Central memory CD4-positive, alpha-beta T cell (primary cell): ENCODE measurements at places on chromosomes 4 and X.
A peak's percentile ranks its signal among the peaks of the same experiment; 100 is the strongest.

GRCh38 chrX:25012793-25013631 is 2.8 kb downstream of the ARX start:
- DNase-seq = no peak

DNA sequence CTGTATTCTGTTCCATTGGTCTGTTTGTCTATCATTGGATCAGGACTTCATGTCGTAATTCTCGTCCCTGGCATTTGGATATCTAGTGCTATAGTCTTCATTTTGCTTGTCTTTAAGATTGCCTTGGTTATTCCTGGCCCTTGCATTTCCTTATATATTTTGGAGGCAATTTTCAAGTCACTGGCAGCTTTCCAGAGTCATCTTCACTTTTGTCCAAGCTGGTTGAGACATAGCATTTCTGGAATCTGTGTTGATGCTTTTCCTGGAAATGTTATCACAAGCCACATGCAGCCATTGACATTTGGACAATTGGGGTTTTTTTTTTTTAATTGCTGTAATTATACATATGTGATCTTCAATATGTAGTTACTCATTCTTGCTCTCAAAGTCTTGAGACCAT is 45.2 kb upstream of the HGFAC start:
- DNase-seq = no peak

DNA sequence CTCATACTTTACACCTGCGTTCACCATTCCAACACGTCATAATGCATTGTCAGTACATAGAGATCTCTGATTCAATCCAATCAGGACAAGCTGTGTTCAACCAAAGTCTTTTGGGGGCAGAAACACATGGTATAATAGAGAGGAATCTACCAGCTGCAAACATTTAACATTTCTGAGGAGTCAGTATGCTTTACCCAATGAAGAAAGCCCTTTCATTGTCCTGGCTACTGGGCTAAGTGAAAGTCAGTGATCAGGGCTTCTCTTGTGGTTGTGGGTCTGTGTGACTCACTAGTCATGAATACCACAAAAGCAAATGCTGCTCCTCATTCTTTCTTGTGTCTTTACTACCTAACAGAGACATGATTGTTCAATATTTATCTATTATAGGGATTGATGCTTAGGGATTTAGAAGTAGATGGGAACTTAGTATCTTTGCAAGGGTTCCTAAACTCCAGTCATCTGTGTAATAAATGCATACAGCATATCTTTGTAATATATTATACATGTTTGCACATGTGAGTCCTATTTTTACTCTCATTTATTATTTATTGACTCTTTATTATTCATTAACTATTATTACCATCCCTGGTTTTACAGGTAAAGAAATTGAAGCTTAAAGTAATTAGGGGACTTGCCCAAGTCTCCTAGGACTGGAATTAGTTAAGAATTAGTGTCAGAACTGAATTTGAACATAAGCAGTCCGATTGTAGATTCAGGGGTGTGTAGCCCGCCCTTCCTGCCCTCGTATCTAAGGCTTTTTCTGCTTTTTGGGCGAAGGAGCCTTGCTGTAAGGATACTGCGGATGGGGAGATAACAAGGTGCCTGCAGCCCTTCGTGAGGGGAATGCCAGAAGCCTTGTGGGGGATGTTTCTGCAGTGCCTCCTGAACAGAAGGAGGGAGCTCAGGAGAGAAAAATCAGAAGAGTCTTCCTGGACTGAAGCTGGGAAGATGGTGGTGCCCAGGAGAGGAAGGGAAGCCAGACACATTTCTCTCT is 353.1 kb upstream of the BOD1L1 start:
- no peak for DNase-seq

GRCh38 chrX:11913001-11913400 is 155.0 kb downstream of the MSL3 start:
- no peak for DNase-seq

DNA sequence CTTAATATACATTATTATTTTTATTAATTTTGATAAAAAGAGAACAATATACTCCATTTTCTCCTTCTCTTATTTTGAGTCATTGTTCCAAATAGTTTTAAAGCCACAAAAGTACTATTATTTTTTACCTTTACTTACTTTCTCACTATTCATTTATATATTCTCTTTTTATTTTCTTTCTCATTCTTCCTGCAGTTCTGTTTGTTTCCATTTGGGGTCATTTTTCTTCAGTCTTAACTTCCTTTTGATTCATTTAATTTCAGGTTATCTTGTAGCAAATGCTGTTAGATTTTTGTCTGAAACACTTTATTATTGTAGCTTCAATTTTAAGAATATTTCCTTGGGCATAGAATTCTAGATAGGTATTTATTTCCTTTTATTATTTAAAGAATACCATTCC is 438.6 kb upstream of the EPHA5 start:
- DNase-seq = no peak

DNA sequence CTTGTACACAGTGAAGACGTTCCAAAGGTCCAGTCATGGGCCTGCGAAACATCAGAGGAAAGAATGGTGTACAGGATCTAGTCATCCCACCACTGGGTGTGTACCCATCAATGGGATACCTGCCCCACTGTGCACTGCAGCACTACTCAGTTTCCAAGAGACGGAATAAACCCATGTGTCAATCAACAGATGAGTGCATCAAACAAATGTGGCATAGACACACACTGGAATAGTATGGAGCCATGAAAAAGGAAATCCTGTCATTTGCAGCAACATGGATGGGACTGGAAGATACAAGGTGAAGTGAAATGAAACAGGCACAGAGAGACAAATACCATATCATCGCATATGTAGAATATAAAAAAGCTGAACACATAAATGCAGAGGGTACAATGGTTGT is 48.0 kb downstream of the DHRSX start:
- no peak for DNase-seq

- no peak for DNase-seq
These were observed at the start of gene PARM1 for GRCh38 chr4:74932832-74933561. Gene PARM1, plus strand, starts transcription at chr4:74933116. Its CDS starts 212 bp downstream, at chr4:74933328.

- DNase-seq = no peak
These were observed 248.3 kb upstream of the MAD2L1 start for GRCh38 chr4:120314969-120315368.

DNA sequence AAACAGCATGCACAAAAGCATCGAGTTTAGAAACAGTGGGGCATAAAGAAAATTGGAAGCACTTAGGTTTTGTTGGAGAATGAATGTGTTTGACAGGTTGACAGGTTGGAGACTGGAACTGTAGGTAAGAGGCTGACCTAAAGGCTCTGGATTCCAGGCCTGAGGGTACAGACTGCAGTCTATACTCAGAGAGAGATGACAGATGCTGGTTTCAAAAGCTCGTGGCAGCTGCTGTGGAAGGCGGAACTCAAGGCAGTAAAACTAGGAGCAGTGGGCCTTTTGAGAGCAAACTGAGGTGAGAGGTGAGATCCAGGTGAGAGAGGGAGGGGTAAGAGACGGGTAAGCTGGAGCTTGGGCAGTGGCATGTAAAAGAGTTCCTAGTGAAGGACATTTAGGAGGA is 415.2 kb downstream of the TRIML1 start:
- no peak for DNase-seq

DNA sequence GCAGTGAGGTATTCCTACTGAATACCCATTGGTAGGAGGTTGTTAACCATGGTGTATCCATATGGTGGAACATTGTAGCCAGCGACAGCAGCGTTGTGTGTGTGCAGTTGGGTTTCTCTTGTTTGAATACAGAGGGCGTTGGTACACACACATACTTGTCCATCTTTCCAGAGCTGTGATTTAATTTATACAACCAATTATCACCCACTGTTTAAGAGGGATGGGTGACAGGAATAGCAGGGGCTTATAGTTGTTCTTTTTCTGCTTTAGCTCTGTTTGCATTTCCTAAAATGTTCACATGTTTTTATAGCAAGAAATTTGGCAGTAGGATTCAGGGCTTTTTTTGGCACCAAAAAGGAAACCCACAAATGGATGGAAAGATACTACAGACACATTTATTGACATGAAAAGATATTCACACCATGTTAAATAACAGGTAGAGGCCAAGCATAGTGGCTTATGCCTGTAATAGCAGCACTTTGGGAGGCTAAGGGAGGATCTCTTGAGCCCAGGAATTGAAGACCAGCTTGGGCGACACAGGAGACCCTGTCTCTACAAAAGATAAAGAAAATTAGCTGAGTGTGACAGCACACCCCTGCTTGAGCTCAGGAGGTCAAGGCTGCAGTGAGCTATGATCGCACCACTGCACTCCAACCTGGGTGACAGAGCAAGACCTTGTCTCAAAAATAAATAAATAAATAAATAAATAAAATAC is 60.6 kb downstream of the TNIP2 start:
- DNase-seq = no peak

- DNase-seq = no peak
These were observed 32.4 kb upstream of the CT47C1 start for GRCh38 chrX:119040432-119040831.

- DNase-seq = no peak
These were observed 212.3 kb upstream of the BCOR start for GRCh38 chrX:40310016-40310415.

- DNase-seq = no peak
These were observed 25.1 kb downstream of the DDX60 start for GRCh38 chr4:168293386-168293975.

GRCh38 chr4:18039113-18039512 is 17.6 kb upstream of the LCORL start:
- DNase-seq = no peak

DNA sequence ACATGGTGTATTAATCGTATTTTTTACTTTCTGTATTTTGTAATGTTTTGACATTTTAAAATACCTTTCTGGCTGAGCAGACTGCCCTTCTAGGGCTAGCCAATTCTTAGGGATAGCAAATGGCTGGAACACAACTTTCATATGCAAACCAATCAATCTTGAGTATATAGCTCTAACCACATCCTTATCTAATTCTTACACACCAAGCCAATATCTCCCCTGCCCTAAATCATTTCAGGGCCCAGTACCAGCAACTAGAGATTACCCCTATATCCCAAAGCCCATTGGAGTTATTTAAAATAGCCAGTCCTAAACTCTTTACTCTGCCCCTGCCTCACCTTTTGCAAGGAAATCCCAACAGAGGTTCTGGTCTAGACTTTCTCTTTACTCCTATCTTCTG is 58.3 kb downstream of the INTS12 start:
- no peak for DNase-seq

DNA sequence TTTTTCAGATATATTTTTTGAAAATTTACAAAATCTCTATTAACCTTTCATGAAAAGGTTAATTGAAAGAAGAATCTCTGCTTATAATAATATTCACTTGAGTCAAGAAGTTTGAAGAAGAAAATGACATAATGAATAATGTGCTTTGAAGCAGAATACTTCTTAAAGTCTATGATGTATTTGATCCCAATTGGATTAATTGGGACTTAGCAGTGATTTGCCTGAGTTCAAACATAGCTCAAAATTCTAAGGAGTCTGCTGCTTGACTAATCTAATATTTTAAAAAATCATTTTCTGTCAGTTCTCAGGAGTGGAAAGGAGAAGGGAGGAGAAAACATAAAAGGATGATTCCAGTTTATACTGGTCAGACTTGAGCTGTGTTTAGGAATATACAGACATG is 1150.4 kb upstream of the INTU start:
- DNase-seq = no peak

DNA sequence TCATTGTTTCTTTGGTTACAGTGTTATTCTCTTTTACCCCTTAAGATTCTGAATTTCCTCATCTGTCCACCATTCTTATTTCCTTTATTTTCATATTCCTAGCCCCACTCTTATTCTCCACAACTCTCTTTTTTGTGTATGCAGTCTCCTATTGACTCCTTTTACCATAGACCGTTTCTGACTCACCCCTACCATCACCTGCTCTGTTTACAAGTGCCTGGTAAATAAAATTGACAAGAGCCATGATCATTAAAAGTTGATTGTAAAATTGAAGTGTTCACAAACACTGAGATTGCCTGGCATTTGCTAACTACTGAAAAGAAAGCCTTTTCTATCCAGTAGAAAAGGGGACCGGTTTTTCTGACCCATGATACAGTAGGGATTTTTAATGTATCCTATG is 54.4 kb downstream of the MRPL1 start:
- DNase-seq = no peak

DNA sequence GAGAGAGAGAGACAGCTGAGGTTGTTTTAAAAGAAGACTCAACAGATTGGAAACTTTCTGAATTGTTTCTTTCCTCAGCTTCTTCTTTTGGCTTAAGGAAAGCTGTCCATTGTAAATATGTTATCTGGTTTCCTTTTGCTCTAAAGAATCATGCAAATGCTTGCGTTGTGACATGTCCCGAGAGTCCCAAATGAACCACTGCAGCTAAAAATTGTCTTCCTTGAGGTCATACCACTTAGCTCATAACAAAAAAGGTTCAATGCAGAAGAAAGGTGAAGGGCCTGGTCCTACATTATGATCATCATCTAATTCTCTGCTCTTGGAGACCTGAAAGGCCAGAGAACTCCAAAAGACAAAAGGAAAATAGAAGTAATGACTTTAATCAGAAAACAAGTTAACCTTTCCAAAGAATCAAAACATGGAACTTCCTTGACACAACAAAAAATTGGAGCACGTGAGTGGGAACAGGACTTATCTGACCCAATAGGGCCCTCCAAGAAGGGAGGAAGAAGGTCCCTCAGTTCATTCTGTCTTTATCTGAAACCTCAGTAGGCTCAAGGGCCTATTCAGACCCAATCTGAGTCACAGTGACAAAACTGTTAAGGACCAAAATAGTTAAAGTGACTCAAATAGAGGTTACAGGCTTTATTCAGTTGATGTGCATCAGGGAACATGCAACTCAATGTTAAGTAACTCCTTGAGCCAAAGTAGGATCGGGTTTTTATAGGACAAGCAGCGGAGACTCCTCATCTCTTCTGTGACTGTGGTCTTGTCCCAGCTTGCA is 14.7 kb upstream of the VSIG1 start:
- DNase-seq = no peak

- DNase-seq = no peak
These were observed 24.2 kb upstream of the DCAF8L2 start for GRCh38 chrX:27565992-27566391.

DNA sequence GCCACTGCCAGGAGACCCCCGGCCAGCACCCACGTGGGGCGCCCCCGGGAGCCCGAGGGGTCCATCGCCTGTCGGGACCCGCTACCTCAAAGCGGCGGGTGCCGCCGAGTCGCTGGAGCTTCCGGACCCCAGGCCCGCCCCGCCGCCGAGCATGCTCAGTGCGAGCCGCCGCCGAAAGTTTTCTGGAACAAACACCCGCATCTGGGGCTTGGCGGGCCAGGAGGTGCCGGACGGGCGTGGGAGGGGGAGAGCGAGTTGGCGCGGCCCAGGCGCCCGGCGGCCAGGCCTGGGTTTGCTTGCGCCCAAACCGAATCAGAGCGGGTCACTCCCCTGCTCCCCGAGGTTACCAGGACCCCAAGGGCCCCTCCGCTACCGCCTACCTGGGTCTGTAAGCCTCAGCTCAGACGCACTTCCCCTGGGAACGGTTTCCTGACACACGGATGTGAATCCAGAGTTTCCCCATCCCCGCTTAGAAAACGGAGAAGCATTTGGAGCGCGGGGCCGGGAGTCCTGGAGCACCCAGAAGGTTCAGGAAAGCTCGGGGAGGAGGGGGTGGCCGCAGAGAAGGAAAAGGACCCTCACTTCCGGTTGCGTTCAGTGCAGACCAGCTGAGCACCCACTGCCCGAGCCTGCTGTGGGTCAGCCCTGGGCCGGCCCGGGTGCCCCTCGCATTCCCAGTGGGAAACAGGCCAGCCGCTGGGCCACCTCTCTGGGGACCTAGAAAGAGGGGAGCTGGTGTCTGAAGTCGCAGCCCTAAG is at the start of gene EVC2:
EVC2 (minus strand) TSS at position 111 of the 758 bp plus-strand sequence; CDS start at position 65, 46 bp downstream.
- DNase-seq = peak; percentile 16

GRCh38 chrX:148611993-148612392 is 111.6 kb downstream of the AFF2 start:
- no peak for DNase-seq

- DNase-seq = no peak
These were observed 1.0 kb downstream of the SLITRK4 start for GRCh38 chrX:143634663-143635455.

GRCh38 chr4:87567191-87567590 is 38.0 kb upstream of the SPARCL1 start:
- no peak for DNase-seq
